DND-41 (cell line): ENCODE measurements at places on chromosomes 1 and 21.
A peak's percentile ranks its signal among the peaks of the same experiment; 100 is the strongest.

- H3K27me3 ChIP-seq, result no peaks in the 10 kb centered on the region
- no peak overlapping the region for H3K4me3 ChIP-seq
- H3K27ac ChIP-seq, result no peak overlapping the region
- H3K36me3 ChIP-seq, result no peaks in the 10 kb centered on the region
Measured at GRCh38 chr1:168396940-168397684, 116.4 kb downstream of the TBX19 start.

- H3K27ac ChIP-seq, result no peak overlapping the region
- no peaks in the 10 kb centered on the region for H3K27me3 ChIP-seq
Measured at GRCh38 chr1:205532996-205533735, 28.7 kb downstream of the CDK18 start.

DNA sequence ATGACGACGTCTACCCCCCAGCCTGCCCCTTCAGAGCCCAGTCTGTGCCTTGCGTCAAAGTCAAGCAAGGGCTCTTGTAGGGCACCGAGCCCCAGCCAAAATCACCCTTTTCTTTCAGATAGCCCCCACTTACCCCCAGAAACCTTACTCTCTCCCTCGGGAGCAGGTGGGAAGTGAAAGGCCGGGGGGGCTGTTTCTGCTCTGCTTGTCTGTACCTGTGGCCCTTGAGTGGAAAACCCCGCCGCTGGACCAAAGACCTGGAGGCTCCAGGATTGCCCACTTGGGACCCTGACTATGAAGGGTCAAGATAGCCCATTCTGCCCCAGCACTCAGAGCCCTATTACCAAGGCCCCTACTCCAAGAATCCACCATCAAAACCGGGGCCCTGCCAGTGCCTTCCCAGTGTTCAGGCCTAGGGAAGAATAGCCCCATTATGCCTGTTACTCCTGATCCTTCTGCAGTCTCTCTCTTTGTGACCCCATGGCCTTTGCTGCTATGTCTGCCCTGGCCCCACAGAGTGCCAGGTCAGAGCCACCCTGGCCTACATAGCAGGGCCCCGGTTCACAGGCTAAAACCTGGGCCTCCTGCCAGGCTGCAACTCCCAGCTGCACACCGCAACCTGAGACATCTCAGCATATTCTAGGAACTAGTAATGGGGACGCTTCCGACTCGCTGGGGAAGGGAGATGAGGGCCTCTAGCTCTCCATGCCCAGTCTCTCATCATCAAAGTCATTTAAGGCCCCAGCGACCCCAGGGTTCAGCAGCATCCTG lies 22.2 kb upstream of the HPDL start:
- no peaks in the 10 kb centered on the region for H3K36me3 ChIP-seq
- H3K27me3 ChIP-seq, result no peaks in the 10 kb centered on the region
- peaks cover 23% of the 10 kb centered on the region for H3K4me1 ChIP-seq
- DNase-seq, result peak; percentile 29
- peak overlapping the region; percentile 70 for H3K4me3 ChIP-seq
- H3K27ac ChIP-seq, result peak overlapping the region; percentile 89

DNA sequence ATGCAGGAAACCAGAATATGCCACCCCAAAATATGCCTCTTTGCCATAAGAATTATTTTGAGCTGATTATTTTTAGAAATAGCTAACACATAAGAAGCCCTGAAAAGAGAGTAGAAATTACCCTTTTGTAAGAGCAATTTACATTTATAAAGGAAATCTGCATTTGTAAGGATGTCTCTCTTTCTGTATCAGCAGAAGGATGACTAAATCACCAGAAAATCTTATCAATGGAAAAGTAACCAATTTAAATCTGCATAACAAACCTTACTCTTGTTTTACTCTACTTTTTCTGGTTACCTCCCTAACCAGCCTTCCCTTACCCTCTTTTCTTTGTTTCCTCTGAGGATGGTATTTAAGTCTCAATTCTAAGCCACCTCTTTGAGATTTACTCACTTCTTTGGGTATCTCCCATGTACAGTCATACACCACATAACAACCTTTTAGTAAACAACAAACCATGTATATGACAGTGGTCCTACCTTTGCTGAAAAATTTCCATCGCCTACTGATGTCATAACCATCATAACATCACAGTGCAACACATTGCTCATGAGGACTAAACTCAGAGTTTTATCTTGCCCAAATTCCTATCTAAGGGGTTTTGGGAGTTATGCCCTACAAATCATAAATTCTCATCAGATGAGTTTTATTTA lies 126.6 kb upstream of the PLPPR4 start:
- no peak overlapping the region for H3K4me3 ChIP-seq
- peaks cover 9% of the 10 kb centered on the region for H3K4me1 ChIP-seq
- no peaks in the 10 kb centered on the region for H3K27me3 ChIP-seq

DNA sequence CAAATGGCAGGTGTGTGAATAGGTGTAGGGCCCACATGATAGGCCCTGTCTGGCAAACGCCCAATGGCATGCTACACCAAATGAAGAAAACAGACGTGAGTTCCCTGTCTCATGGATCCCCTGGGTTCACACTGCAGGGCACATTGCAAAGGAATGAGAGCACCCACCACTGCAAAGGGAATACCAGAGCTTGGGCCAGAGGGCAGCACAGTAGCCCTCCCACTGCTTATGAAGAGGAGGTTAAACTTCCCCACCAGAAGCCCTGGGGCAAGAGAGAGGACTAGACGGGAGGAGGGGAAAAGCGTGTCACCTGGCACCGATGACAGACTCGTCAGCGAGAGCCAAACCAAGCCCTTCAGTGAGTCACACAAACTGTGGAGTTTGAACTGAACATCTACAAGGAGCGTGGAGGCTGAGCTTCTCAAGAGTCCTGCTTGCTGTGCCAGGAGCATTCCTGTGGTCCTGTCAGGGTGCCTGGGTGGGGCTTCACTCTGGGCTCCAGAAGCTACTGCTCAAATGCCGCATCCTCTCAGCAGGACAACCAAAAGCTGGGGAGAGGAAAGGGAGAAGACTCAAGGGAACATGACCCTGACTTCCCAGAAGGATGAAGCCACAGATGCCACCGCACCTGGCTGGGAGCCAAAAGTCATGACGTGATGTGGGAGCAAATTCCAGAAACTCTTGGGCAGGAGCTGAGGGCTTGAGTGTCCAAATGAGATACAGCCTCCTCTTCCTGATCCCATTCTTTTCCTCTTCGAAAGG lies 61.1 kb downstream of the TOMM20 start:
- no peak overlapping the region for H3K27ac ChIP-seq
- no peak for DNase-seq
- peaks cover 10% of the 10 kb centered on the region for H3K4me1 ChIP-seq
- no peaks in the 10 kb centered on the region for H3K36me3 ChIP-seq
- no peaks in the 10 kb centered on the region for H3K27me3 ChIP-seq
- H3K4me3 ChIP-seq, result no peak overlapping the region

DNA sequence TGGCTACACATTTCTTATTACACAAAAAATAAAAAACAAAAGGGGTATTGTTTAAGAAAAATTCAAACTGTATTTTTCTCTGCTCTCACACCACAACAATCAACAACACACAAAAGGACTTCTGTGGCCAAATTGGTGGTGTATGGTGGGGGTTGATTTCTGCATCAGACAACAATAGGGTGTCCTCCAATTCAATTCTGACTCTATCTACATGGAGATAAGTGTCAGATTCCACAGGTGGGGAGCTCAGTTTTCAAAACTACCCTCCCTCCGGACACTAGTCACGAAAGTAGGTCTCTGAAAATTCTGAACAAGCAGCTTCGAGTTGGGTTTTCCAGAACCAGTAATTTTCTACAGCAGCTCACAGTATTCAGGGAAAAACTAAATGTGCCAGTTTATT lies 744.9 kb upstream of the NCAM2 start:
- H3K4me3 ChIP-seq, result no peak overlapping the region
- H3K4me1 ChIP-seq, result no peaks in the 10 kb centered on the region
- H3K27me3 ChIP-seq, result no peaks in the 10 kb centered on the region
- no peaks in the 10 kb centered on the region for H3K36me3 ChIP-seq

- no peaks in the 10 kb centered on the region for H3K4me1 ChIP-seq
- H3K36me3 ChIP-seq, result no peaks in the 10 kb centered on the region
- no peak overlapping the region for H3K27ac ChIP-seq
- peaks cover 10% of the 10 kb centered on the region for H3K27me3 ChIP-seq
- DNase-seq, result no peak
- H3K4me3 ChIP-seq, result no peak overlapping the region
Measured at GRCh38 chr1:42974767-42975437, 16.2 kb upstream of the SLC2A1 start.

GRCh38 chr1:37945743-37946702 lies 830 bp downstream of the INPP5B start:
- no peak for DNase-seq
- H3K4me3 ChIP-seq, result no peak overlapping the region
- H3K27me3 ChIP-seq, result no peaks in the 10 kb centered on the region
- no peaks in the 10 kb centered on the region for H3K36me3 ChIP-seq
- no peaks in the 10 kb centered on the region for H3K4me1 ChIP-seq

DNA sequence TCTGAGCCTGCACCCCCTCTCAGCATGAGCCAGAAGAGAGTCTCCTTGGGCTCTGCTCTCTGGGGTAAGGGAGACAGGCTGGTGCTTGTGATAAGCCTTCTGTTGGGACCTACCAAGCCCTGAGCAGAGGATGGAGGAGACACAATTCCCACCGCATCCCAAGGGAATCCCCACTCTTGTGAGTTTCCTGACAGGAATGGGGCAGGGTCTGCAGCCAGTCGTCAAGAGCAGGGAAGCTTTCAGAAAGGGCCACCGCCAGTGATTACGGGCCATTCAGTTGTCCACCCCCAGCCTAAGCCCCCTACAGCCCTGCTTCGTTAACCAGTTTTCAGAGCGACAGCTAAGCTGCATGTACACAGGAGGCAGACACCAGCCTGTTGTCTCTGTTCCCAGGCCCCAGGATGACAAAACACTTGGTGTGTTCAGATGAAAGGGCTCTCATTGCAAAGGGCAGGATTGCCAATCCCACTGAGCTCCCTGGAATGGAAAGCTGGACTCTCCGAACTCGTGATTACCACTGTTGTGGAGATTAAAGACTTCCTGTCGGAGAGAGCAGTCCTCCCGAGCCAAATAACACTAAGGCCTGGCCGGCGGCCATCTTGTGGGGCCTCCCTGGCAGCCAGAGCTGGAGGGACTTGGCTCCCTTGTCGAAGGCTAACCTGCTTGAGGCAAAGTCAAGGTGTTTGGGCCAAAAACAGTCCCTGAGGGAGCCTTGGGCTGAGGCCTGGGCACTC lies 37.4 kb upstream of the SLC30A1 start:
- no peak for DNase-seq
- H3K27me3 ChIP-seq, result no peaks in the 10 kb centered on the region

DNA sequence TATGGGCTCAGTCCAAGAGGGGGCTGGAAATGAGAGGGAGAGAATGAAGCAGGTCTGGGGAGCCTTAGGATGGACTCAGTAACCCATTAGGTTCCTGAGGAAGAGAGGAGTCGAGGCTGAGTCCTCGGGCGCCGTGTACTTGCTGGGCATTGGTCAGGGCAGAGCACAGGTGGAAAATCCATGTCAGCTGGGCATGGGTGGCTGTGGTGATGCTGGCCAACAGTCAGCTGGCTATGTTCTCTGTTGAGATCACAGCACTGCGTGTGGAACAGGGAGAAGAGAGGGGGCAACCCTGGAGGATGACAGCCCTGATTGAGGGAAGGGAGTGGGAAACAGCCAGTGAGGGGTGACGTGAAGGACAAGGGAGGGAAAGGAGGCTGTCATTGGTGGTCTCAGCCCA lies 43.1 kb upstream of the CLSTN1 start:
- DNase-seq, result no peak
- H3K27me3 ChIP-seq, result no peaks in the 10 kb centered on the region
- peaks cover 4% of the 10 kb centered on the region; the same call in 1 of the 2 replicates for H3K4me1 ChIP-seq
- H3K4me3 ChIP-seq, result no peak overlapping the region

DNA sequence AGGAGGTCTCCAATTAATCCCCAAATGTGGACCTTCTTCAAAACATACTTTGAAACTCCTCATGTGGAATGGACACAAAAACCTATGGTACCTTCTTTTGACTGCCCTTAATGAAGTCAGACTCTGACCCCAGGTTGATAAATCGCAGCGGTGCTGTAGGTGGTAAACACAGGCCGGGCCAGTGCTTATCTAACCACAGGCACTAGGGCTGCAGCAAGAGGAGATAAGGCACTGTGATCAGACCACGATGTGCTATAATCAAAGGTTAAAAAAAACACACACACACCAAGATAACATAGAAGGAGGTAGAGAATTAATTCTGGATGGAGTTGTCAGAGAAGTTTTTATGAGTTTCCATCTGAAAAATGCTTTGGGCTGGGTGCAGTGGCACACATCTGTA lies 52.3 kb upstream of the SIPA1L2 start:
- H3K27ac ChIP-seq, result no peak overlapping the region
- H3K27me3 ChIP-seq, result no peaks in the 10 kb centered on the region
- DNase-seq, result no peak
- no peaks in the 10 kb centered on the region for H3K4me1 ChIP-seq
- H3K4me3 ChIP-seq, result no peak overlapping the region

GRCh38 chr1:226650236-226650841 lies 88.7 kb downstream of the ITPKB start:
- peaks cover 29% of the 10 kb centered on the region for H3K4me1 ChIP-seq
- no peak overlapping the region for H3K27ac ChIP-seq
- no peak overlapping the region for H3K4me3 ChIP-seq
- H3K27me3 ChIP-seq, result no peaks in the 10 kb centered on the region
- peaks cover 41% of the 10 kb centered on the region for H3K36me3 ChIP-seq
- DNase-seq, result no peak

- H3K27me3 ChIP-seq, result no peaks in the 10 kb centered on the region
- DNase-seq, result peak; percentile 27
- no peak overlapping the region for H3K4me3 ChIP-seq
- no peak overlapping the region for H3K27ac ChIP-seq
Measured at GRCh38 chr21:36589352-36589971, 109.5 kb upstream of the SIM2 start.

GRCh38 chr1:245156736-245157505 lies 2.1 kb downstream of the KIF26B start:
- peaks cover 33% of the 10 kb centered on the region for H3K4me1 ChIP-seq
- H3K4me3 ChIP-seq, result no peak overlapping the region
- H3K27me3 ChIP-seq, result peaks cover 33% of the 10 kb centered on the region
- peak; percentile 8 for DNase-seq
- no peak overlapping the region for H3K27ac ChIP-seq
- H3K36me3 ChIP-seq, result no peaks in the 10 kb centered on the region

- no peaks in the 10 kb centered on the region for H3K27me3 ChIP-seq
- H3K36me3 ChIP-seq, result no peaks in the 10 kb centered on the region
- no peaks in the 10 kb centered on the region for H3K4me1 ChIP-seq
- no peak overlapping the region for H3K4me3 ChIP-seq
- H3K27ac ChIP-seq, result no peak overlapping the region
- no peak for DNase-seq
Measured at GRCh38 chr1:58999676-59000075, 215.8 kb upstream of the JUN start.

DNA sequence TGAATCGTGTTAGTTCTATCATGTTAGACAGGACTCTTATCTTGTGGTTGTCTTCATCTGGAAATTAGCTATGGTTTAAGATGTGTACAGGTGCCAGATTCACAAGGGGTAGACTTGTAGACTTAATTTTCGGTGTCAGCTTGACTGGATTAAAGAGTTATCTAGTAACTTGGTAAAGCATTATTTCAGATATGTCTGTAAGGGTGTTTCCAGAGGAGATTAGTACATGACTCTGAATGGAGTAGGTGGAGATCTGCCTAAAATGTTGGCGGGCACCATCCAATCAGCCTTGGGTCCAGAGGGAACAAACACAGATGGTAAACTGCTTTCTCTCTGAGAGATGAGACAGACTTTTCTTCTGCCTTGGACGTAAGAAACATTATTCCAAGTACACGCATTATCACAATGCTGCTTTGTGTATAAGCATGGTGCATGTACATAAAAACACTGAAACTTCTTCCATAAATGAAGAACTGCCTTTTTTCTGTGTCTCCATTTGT lies 434.6 kb downstream of the SMYD3 start:
- H3K27ac ChIP-seq, result no peak overlapping the region
- H3K27me3 ChIP-seq, result no peaks in the 10 kb centered on the region
- no peak for DNase-seq
- H3K4me3 ChIP-seq, result no peak overlapping the region
- H3K4me1 ChIP-seq, result no peaks in the 10 kb centered on the region
